ENCODE measurements at places on chromosomes 7 and 10.

DNA sequence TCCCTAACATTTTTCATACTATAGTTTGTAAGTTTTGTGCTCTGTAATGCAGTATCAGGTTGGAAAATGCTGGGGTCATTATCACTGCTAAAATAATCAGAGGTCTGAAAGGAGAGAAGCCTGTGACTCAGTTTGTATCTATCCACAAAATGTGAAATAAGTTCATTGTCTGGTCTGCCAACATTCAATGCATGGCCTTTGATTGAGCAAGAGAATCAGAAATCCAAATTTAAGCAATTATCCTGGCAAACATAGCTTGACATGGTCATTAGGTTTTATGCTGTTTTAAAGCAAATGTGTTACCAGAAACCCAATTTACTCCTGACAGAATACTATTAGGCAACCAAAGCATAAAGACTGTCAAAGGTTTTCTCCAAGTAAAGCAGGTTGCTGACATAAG is 709.7 kb upstream of the SEMA3D start:
- no peak for DNase-seq

- DNase-seq, result no peak
Measured at GRCh38 chr10:52949899-52950298, 177.3 kb upstream of the MBL2 start.

- no peak for DNase-seq
Measured at GRCh38 chr10:121058082-121058481, 206.9 kb downstream of the WDR11 start.

DNA sequence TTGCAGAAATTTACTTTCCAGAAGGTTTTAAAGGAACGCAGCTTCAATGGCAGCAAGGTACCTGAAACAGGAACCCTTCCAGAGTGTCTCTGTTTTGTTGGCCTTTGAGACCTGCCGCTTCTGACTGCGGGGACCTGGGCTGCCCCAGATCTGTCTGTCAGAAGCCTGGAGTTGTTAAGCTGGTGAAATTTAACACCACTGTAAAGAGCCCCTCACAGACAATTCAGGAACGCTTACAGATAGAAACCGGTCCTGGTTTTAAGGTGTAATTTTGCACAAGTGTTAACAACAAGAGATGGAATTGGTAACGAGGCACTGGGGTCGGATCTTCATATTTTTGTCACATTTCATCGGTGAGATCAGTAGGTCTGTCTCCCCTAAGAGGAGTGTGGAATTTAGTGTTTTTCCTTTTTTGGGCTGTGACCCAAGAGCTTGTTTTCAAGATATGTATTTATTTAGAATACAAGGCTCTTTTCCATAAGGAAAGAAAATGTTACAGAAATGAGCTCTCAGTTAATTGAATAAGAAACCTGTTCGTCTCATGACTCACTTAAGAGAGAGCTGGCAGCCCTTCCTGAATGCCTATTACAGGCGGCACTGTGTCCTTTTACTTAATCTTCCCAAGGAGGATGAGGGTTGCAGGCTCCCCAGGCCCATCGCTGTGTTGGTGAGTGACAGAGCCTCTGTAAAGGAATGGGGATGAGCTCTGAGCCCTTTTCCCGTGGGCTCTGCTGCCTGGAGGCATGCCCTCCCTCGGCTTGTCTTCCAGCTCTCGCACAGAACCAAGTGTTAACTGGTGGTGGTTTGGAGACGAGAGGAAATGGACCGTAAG is 168.7 kb downstream of the CUX1 start:
- DNase-seq, result no peak

- DNase-seq, result no peak
Measured at GRCh38 chr7:64787295-64787694, 6.9 kb upstream of the ZNF138 start.

DNA sequence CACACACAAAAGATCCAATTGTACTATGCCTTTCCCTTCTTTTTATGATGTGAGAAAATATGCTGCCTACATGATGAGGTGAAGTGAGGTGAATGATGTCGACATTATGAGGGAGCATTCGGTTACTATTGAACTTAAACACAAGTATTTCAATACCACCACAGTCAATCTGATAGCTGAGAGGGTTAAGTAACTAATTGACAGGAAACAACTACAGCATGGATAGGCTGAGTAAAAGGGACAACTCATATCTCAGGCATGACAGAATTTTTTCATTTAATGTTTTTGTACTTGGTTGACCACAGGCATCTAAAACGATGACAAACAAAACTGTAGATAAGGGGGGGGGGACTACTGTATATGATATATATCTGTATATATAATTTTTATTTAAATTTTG is 488.9 kb downstream of the SH2D4B start:
- no peak for DNase-seq

- no peak for DNase-seq
Measured at GRCh38 chr10:52409195-52409594, 95.1 kb downstream of the DKK1 start.

DNA sequence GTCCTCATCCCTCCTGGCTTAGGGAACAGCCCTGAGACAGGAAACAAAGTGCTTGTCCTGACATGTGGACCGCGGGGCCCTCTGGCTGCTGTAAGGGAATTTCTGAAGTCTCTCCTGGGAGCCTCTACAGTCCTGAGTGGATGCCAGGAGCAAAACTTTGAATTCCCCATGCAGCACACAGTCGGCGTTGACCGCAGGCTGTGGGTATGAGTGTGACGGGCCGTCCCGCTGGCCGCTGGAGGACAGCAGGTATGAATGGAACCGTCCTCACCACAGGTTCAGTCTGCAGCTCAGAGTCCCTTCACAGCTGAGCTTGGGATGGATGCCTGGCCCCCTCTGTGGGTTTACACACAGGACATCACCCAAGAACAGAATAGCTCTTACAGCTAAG is 94.9 kb downstream of the GPR26 start:
- DNase-seq, result no peak

GRCh38 chr7:3984456-3984855 is 683.4 kb downstream of the SDK1 start:
- DNase-seq, result no peak

GRCh38 chr7:39128287-39128843 is 150.7 kb downstream of the POU6F2 start:
- no peak for DNase-seq

GRCh38 chr7:153413540-153414287 is 638.5 kb upstream of the DPP6 start:
- DNase-seq, result no peak

DNA sequence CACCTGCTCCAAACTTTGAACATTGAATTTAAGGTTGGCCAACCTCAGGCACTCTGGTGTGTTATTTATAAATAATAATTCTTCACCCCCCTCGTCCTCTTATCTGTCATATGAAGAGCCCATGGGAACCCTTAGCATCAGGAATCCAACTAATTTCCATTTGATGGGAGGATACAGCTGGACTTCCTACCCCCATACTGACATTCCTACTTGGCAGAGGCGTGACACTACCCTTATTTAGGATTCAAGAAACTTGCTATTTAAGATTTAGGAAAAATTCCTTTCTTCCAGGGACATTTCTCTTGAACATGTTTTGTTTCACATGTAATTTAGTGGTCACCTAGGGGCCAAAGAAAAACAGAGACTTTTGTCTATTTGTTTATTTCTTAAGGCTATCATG is 171.9 kb upstream of the NRP1 start:
- DNase-seq, result no peak

- no peak for DNase-seq
Measured at GRCh38 chr7:55060085-55060484, 41.3 kb downstream of the EGFR start.

DNA sequence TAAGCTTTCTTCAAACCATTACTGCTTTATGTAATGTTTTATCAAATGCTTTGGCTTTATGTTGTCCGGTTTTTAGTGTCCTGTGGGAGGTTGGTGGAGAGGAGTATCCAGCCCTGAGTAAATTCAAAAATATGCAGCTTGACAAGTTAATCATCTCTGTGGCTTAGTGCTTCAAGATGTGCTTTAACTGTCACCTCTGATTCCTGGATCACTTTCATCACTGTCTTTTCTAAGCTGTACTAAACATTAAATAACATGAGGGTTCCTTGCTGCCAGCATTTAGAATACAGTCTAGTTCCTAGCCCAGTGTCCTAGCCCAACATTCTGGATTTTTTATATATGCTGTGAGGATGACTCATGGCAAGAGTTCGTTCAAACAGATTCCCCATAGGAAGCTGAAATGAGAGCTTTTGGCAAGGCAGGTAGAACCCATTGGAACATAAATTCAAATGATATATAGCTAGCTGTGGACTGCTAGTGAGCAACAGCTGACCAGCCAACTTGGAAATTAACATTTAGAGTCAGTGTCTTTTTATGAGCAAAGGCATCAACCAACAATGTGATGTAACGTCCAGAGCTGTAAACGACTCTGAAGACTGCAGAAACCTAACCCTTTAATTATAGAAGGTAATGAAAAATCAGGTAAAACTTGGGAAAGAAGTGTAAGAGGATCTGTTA is 80.6 kb upstream of the OIT3 start:
- peak; percentile 89 for DNase-seq

DNA sequence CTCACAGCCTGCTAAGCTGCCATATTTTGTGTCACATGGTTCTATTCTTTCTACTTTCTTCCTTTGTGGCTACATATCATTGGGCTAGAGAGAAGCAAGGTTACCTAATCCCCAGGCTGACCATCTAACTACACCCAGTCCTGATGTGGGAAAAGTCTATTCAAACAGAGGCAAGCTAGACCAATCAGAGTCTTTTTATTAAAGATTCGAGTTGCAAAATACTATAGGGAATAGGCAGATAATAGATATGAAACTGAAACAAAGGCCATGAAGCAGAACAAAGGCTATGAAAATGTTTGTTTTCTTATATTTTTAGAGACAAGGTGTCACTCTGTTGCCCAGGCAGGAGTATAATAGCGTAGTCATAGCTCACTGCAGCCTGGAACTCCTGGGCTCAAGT is 36.7 kb downstream of the MTERF1 start:
- DNase-seq, result no peak

DNA sequence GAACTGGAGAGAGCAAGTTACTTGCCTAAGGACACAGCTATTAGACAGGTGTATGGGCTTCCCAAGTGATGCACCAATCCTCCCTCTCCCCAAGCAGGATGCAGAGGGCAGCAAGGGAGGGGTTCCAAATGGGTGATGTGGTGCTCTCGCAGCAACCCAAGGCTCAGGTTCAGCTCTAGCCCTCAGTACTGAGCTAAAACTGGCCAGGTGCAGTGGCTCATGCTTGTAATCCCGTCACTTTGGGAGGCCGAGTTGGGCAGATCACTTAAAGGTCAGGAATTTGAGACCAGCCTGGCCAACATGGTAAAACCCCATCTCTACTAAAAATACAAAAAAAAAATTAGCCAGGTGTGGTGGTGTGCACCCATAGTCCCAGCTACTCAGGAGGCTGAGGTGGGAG is 40.7 kb downstream of the GPRIN2 start:
- DNase-seq, result no peak

- DNase-seq, result no peak
Measured at GRCh38 chr10:7513936-7514335, 103.1 kb upstream of the SFMBT2 start.

GRCh38 chr7:1055491-1055955 is 11.2 kb downstream of the GPR146 start:
- no peak for DNase-seq

DNA sequence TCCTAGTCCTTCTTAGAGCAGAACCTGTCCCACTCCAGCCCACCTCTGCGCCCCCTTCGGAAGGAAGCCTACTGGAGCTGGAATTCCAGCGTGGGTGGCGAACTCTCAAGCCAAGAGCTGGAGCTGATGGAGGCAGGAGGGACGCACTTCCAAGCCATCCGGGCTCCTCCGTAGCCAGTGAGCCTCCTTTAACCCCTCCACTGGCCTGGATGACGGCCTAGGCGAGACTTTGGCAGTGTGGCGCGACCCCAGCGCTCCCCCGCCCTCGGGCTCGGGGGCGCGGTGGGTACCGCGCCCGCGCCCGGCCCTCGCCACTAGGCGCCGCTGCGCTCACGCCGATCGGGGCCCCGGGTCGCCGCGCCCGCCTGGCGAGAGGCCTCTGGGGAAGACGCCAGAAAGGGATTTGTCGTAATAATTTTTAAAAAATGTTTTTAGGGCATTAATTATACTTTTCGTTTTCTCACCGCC is 5.1 kb upstream of the EMX2 start:
- DNase-seq, result no peak

DNA sequence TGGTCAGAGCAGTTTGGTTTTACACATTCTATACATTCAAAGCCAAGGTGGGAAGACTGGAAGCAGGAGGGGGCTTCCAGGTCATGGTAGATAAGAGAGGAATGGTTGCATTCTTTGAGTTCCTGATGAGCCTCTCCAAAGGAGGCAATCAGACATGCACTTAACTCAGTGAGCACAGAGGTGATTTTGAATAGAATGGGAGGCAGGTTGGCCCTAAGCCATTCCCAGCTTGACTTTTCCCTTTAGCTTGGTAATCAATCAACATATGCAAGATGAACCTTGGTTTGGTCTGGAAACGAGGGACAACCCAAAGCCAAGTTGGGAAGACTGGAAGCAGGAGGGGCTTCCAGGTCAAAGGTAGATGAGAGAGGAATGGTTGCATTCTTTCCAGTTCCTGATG is 31.4 kb downstream of the TCERG1L start:
- no peak for DNase-seq
